ENCODE measurements at places on chromosomes 1 and 21.

DNA sequence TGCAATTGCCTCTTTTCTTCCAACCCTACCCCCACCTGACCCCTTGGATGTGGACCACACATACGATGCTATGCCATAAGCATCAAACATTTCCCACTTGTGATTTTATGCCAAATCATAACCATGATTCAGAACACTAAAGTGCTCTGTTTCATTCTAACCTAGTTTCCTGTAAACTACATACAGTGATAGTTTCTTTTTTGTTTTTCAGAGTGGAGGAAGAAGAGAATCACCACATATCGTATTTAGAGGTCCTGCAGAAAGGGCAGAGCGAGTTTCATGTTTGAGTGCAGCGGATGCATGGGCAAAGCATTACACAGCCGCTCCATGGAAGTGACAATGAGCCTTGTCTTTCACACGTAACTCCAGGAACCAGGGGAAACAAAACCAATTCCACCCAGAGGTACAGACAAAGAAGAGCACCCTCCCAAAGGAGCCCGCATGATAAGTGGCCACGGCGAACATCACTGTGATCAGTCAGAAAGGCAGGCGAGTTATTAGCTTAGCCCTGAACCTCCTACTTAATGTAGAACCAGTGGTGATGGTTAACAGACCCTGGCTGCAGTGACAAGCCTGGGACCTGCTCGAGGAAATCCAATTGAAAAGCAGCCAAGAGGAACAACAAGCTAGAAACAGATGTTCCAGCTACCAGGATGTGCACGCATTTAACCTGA lies 64.0 kb upstream of the ZNF281 start:
- DNase-seq: no peak

DNA sequence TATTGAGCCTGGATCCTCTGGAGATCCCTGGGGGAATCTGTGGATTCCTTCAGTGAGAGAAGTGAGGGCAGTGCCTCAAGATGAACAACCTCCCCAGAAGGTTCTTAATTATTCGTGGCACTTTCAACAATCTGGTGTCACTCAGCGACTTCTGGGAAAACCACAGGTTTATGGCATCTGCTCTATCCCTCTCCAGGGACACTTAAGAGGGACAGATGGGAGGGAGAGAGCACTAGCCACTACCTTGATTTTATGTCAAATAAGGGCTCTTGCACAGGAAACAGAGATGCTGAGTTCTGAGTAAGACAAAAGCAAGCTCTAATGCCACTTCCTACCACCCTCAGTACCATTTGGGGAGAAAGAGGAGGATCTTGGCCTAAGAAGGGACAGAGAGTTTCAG lies 21.2 kb upstream of the CHI3L1 start:
- DNase-seq: no peak

DNA sequence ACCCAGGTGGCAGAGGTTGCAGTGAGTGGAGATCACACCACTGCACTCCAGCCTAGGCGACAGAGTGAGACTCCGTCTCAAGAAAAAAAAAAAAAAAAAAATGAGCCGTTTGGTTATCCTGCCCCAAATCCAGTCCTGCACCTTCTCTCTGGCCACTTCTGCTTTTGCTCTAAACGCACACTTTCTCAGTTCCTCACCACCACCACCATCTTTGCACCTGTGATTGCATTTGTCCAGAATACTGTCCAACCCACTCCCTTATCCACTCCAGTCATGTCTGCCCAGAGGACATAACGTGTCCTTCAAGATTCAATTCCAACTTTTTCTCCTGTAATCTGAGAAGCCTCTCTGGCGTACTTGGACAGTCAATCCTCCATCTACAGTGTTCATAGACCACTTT lies 2.2 kb upstream of the NEK2 start:
- no peak for DNase-seq

GRCh38 chr1:43776043-43776761 lies 68.9 kb downstream of the ST3GAL3 start:
- peak; percentile 31 for DNase-seq

DNA sequence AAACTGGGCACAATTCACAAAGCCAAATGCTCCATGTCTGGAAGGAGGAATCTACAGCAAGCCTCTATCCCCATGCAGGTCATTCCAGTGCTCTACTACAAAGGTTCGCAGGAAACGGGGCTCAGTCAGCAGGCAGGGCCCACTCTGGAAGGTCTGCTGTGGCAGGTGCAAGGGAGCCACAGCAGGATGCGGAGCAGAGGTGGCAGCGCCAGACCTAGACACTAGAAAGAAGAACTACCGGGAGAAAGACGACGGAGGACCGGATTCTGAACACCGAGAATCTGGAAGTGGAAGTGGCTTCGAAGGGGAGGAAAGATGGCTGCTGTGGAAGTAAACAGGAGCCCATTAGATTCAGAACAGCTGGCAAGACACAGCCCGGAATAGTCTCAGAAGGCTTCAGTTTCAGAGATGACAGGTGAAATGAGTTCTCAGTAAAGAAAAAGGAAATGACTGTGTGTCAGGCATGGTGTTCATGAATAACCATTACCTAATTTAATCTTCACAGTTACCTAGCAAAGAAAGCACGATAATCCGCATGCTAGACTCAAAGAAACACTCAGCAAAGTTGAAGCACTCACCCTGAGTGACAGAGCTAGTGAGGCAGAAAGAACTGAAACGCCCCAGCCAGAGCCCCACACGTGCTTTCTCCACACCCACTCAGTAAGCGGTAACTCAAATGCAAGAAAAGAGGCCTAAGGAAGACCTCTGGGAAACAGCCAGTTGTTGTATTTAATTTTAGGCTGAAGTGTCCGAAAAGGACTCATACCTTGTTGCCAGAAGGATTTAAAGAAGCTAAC lies 21.4 kb downstream of the SETD4 start:
- no peak for DNase-seq

GRCh38 chr1:27163093-27163492 lies 8.2 kb upstream of the SLC9A1 start:
- DNase-seq: no peak

GRCh38 chr1:75612976-75613375 lies 2.1 kb upstream of the SLC44A5 start:
- DNase-seq: no peak

GRCh38 chr1:206102292-206102936 lies 14.8 kb downstream of the AVPR1B start:
- no peak for DNase-seq

DNA sequence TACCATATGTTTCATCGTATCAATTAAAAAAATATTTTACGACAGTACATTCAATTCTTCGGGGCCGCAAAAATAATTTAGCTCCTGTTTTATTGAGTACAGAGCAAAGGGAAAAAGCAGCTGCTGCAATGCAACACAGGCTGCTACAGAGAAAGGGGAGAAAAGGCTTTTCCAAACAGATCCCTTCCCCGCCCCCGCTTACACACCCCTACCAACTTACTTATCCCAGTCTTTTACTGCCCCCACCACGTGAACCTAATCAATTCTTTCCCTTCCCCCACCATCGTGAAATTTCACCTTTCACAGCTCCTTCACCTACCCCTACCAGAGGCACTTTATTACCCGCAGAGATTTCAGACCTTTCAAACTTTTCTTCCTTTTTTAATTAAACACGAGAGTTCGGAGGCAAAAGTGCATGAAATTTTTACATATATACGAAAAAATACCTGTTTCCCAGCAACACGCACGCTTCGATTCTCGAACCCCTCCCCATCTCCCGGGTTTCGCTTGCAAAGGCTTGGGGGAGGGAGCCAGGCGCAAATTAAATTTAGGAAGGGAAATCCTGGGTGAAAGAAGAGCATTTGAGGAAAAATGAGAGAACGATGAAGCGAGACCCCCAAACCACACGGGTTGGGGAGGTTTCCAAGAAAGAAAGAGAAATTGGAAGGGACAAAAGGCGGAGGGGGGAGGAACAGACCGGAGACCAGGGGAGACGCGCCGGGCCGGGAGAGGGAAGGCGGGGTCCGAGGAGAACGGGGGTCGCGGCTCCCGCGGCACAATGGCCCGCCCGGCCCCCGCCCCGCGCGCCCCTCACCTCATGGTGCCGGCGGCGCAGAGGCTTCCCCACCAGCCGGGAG lies 823 bp downstream of the ENAH start:
- no peak for DNase-seq

- no peak for DNase-seq
These were observed 41.7 kb downstream of the DIP2A start for GRCh38 chr21:46500224-46500861.

GRCh38 chr1:183889095-183889494 lies 84.2 kb downstream of the RGL1 start:
- DNase-seq: no peak

GRCh38 chr1:25799935-25800702 lies at the start of gene SELENON:
TSS of gene SELENON (plus strand) at chr1:25800193. CDS start at chr1:25800231, 38 bp downstream.
- DNase-seq: no peak

DNA sequence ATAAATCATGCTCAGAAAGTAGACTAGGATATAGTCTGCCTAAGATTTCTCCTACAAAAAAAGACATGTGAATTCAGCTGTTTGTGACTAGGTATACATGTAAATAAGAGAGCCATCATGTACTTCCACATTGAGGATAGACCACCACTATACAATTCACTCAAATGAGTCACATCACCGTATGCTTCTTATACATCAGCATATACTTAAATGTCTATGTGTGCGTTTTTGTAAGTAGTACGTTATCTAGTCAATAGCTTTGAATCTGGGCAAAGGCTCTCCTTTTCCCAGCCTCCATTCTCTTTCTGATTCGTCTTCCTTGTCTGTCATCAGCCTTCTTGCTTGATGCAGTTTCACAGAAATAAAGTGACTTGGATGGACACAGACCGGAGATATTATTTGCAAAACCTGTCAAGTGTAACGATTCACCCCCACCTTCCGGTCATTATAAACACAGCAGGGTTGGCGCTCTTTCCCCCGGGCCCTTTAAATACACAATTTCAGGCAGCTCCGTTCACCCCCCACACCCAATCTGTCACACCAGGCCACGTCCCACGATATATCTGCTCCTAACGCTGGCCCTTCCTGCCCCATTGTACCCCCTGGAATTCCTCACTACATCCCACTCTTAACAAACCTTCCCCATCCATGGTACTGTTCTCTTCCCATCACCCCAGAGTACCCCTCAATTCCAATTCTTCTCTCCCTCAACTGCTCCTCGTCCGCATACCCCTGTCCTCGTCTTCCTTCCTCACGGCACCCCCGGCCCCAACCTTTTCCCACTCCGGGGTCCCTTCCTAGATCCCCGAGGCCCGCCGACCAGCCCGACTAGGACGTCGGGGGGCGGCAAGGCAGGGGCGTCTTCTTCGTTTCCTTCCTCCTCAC lies 636 bp downstream of the VAMP4 start:
- no peak for DNase-seq

- no peak for DNase-seq
These were observed 28.2 kb downstream of the CNN3 start for GRCh38 chr1:94898491-94899385.

DNA sequence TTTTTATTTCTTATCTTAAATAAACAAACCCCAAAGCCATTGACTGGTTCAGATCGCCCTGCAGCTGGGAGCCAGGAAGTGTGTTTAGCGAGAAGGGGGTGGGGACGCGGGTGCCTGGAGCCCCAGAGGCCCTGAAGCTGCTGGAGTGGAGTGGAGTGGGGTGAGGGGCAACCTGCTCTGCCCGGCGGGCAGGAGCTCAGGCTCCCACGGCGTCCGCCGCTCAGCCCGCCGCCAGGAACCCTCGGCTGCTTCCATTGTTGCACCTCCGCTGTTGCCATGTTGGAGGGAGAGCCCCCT lies 673 bp downstream of the PIK3C2B start:
- DNase-seq: no peak

GRCh38 chr1:181588631-181589030 lies 105.3 kb downstream of the CACNA1E start:
- DNase-seq: no peak

DNA sequence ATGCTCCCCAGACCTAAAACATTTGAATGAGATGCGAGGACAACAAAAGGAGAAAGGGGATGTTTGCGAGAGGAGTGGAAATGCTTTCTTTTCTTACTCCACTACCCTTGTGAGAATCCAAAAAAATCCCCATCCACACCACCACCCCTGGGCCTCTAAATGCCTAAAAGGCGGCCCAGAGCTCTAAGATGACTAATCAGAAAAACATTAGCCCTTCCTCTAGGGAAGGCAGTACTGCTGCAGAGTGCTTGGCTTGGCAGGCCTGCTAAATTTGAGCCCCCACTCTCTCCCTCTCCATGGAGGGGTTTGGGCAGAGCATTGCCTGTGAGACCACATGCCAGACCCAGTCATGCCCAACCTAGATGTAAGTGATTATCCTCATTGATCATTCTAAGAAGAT lies 347.9 kb downstream of the USH2A start:
- DNase-seq: no peak

GRCh38 chr1:205933671-205934618 lies 9.3 kb downstream of the SLC26A9 start:
- DNase-seq: no peak

DNA sequence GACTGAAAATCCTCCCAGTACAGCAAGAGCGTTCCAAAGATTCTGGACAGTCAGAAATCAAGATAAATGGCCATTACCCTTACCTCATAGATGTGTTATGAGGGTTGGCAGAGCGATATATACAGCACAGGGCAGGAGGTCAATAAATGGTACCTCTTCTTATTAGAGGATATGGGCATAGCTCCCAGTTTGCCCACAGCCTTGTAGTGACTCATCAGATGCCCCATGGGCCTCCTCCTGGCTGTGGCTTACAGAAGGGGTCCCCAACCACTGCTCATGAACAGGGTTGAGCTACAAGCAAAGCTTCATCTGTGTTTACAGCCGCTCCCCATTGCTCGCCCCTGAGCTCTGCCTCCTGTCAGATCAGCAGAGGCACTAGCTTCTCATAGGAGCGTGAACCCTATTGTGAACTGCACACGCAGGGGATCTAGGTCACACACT lies 7.3 kb upstream of the IFNGR2 start:
- DNase-seq: no peak

DNA sequence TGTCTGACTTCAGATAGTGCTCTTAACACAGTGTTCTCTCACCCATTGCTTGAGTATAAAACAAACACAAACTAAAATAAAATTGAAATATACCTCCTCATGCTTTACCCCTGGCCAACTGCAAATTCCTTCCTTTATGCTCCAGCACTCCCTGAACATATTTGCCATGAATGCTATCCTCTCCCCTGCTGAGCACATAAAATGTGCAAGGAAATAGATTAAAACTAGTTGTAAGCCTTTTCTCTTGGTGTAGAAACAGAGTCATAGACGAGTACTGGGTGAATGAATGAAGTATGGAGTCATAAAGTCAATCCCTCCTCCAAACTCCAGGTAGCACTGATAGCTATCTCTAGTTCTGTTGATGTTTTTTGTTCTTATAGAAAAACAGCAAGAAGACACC lies 2.6 kb downstream of the GPR161 start:
- DNase-seq: no peak

DNA sequence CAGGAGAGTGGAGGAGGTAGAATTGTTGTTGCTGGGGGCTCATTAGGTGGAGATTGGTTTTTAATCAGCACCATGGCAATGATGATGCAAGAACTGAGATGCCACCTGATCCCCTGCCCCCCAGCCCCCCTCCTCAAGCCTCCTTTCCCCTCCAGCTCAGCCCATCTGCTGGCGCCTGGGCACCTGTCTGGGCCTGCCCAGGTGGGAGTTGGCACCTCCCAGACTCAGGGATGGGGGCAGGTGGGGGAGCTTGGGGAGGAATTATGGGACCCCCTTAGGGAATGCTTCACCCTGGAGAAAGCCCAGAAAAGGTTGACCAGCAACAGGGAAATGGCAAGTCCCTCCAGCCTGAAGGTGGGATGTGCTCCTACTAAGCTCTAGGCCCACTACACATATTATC lies 1.5 kb upstream of the NHLH1 start:
- no peak for DNase-seq

- DNase-seq: no peak
These were observed 21.9 kb downstream of the MTARC1 start for GRCh38 chr1:220808345-220809186.
